ELR (cell line): ENCODE measurements at places on chromosomes 11 and 22.

- no peak for DNase-seq
Observed at GRCh38 chr22:26246552-26246951, 77.3 kb downstream of the SEZ6L start.

DNA sequence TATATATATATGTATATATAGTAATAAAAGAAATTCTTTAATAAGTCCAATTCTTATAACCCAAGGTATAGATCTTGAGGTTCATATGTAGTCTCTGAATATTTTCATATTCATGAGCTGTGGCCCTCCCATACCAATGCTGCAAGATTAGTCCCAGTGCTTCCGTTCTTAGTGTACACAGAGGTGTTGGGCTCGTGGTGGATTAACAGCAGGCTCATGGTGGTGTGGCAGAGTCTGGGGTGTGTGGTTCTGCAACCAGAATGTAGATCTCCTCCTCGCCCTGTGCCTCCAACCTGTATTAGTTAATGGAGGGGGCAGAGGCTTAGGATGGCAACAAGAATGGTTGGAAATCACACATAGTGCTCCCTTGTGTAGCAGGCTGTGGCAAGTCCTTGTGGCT is 16.8 kb downstream of the PRDM10 start:
- no peak for DNase-seq

DNA sequence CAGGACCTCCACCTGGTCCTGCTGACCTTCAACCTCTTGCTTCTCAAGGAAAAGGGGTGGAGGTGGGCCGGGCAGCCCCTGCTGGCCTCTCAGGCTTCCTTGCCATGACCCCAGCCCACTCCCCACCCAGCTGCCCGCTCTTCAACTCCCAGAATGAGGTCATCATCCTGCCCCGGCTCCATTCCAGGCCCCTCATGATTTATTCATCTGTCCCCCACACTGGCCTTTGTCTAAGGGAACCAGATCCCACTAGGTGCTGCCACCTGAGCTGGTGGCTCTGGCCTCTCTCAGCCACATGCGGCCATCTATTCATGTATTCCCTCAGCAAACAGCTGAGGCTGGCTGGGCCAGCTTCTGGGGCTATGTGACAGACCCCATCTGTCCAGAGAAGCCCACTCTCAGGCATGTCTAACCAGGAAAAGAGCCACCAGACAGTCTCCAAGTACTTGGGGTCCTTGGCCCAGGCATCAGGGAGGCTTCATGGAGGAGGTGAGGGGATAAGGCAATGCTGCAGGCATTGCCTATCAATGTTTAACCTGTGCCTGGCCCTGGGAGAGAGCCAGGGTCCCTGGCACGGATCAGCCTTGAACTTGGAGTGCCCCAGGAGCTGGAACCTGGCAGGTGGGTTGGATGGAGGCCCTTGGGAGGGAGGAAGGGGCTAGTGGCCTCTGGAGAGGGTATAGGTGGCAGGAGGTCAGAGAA is 2.2 kb upstream of the CABP2 start:
- no peak for DNase-seq

DNA sequence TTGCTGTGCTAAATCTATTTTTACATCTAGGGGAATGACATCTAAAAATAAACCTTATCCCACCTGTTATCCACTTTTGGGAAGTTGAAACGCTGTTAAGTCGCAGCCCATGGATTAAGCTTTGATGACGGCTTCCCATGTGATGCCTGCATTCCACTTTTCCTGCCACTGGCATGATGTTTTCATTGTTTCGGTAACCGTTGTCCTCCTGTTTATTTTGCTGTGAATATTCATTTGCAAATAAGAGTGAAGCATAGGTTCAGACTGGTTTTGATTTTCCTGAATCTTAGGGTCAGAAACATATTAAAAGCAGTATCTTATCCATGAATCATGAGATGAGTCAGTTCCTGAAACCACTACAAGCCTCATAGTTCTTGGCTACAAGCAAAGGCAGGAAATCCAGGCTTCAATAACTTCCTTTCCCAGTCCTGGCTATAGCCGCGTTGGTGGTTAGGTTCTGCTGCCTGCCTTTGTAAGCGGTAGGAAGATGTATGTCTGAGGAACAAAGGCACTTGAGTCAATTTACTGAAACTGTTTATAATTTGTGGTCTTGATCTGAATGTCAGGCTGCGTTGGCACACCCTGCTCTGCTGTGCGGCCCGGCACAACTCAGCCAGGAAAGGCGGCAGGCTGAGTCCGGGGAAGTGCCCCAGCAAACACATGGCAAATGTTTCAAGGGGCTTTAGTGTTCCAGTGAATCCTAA is 19.4 kb downstream of the TEAD1 start:
- DNase-seq, result peak; percentile 99

DNA sequence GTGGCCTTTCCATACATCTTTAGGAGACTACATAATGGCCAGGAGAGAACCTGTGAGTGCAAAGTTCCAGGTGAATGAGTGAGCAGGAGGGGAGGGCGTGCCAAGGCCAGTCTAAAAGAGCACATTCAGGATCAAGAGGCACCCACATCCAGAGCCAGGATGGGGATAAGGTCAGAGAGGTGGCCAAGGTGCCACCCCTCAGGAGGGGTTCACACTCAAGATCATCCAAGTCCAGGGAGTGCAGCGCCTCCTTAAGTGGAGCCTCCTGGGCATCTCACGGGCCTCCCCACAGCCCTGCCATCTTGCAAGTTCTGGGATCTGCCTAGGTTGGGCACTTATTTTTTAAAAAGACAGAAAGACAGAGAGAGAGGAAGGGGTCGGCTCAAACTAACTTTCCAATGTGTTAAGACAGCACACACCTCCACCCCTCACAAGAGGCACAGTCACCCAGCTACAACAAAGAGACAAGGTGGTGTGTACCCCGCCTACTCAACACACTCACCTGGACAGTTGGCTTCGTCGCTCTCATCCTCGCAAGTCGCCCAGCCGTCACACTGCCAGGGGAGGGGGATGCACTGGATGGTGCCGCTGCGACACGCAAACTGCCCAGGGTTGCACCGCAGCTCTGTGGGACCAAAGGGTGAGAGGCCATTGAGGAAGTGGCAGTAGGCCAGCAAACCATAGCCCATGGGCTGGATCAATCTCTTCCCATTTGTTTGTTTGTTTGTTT is 33.2 kb downstream of the DGCR2 start:
- DNase-seq, result no peak

DNA sequence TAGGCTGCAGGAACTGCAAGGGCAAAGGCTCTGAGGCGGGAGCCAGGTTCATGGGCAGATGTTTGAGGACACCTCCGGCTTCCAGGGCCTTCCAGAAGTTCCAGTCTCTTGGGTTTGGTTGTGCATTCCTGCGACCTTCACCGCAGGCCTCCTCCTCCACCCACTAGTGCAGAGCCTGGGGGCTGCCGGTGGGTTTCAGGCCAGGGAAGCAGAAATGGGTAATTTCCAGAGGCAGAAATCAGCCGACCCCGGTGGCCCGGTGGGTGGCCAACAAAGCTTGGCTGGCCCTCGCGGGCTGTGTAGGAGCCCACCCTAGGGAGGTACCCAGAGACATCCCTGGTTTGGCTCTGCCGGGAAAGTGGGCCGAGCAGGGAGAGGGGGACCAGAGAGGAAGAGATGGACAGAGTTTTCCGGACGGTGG is 417 bp upstream of the PHETA2 start:
- DNase-seq, result no peak

DNA sequence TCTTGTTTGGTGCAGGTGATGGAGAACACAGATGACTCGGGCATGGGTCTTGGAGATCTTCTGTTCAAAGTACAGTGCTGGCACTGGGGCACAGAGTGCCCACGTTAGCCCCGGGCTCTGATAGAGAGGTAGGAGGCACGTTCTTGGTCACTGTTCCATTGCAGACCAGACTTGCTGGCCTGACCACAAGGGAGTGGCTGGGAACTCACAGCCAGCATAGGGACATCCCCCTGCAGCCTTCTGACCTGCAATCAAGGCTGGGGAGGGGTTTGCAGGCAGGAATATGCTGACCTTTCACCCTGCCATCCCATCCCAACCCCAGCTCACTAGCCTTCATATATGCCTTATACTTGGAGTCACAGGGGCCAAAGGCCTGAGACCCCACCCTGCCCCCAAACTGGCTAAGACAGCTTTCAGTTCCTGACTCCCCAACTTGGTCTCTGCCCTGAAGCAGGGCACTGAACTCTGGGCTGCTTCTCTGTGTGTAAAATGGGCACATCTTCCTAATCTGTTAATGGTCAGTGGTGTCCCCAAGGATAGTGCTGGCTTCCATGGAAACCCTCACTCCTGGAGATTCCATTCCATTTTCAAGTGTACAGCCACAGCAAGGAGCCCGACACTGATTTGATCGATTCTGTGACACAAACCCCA is 4.6 kb downstream of the MRPL49 start:
- DNase-seq, result no peak

DNA sequence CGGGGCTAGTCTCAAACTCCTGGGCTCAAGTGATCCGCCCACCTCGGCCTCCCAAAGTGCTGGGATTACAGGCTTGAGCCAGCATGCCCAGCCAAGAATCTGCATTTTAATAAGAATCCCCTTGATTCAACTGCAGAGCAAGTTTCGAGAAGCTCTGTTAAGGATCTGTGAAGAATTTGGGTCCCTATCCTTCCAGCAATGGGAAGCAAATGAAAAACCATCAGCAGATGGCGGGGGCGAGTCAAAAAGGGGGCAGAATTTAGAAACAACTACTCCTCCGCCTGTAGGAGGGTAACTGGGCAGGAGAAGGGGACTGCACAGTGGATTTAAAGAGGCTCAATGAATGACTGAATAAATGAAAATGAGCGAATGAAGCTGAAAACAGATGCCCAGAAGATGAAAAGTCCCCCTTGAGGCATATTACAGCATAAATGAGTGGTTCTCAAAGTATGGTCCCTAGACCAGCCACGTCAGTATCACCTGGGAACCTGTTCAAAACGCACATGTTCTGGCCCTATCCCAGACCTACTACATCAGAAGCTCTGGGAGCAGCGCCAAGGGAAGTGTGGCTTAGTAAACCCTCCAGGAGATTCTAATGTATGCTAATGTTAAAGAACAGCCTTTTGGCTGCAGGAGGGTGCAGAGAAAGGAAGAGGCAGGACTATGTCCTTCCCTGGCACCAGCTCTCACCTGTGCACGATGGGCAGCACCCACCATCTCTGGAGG is 15.0 kb downstream of the VWCE start:
- peak; percentile 64 for DNase-seq

DNA sequence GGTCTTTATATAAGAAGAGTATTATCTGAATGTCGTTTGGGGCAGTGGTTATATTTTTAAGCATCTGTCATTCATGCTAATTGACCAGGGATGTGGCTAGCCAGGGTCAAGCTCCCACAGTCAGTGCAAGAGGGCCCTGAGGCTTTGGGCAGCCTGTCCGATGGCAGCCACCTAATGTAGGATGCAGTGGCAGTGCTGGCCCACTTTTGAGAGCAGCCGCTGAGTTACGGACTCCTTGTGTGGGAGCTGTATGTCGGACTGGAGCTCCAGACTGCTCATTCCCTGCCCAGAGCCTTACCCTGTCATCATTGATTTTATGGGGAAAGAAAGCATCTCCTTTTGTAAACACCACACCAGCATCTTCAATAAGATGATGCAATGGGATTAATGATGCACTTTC is 99.5 kb downstream of the SYT9 start:
- DNase-seq, result no peak

DNA sequence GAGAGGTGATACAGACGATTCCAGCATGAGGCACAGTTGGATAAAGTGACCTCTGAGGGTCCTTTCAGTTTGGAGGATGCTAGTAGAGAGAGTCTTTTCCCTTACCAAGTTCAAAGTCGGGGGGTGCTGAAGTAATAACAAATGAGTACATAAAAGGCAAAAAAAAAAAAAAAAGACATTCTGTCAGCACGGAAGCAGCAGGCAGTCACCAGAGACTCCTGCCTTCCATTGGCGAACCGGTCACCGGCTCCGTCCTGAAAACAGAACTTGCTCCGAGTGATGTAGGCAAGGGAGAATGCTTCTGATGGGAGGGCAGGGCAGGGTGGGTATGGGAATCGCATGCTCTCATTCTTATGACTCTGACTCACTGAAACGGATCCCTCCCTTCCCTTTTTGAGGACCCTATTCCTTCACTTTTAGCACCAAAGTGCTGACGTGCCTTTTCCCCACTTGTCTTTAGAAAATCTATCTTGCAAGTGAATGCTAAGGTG is 65.9 kb downstream of the PRR5L start:
- DNase-seq, result peak; percentile 94

DNA sequence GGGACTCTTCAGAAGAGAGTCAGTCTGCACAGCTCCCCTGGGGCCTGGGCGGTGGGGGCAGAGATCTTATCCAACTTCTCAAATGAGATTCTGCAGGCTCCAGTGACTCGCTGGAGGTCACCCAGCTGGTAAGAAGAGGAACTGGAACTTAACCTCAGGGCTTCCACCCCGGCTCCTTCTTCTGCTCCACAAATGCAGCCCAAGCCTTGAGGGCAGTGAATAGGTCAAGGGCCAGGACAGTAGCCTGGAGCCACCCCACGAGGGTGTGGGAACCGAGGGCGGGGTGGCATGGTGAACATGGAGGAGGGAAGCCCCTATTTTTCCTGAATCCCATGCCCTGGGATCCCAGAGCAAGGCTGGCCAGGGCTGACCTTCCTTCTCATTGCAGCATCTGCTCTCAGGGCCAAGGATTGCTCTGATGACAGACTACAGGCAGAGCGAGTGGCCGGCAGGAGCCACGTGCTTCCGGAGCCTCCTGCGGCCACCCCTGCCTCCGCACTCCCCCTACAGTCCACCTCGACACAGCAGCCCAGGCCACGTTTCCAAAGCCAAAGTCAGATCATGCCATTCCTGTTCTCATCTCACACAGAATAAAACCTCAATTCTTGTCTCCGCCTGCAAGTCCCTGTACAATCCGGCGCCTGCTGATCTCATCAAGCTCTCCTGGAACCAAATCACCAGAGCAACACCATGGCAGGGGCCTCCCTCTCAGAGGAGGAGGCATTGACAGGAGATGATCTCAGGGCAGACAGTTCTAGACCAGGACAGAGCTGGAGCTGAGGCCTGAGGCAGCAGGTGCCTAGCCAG is 21.1 kb upstream of the UPK3A start:
- DNase-seq, result peak; percentile 80

- no peak for DNase-seq
Observed at GRCh38 chr22:45882881-45883810, 93.8 kb downstream of the WNT7B start.

DNA sequence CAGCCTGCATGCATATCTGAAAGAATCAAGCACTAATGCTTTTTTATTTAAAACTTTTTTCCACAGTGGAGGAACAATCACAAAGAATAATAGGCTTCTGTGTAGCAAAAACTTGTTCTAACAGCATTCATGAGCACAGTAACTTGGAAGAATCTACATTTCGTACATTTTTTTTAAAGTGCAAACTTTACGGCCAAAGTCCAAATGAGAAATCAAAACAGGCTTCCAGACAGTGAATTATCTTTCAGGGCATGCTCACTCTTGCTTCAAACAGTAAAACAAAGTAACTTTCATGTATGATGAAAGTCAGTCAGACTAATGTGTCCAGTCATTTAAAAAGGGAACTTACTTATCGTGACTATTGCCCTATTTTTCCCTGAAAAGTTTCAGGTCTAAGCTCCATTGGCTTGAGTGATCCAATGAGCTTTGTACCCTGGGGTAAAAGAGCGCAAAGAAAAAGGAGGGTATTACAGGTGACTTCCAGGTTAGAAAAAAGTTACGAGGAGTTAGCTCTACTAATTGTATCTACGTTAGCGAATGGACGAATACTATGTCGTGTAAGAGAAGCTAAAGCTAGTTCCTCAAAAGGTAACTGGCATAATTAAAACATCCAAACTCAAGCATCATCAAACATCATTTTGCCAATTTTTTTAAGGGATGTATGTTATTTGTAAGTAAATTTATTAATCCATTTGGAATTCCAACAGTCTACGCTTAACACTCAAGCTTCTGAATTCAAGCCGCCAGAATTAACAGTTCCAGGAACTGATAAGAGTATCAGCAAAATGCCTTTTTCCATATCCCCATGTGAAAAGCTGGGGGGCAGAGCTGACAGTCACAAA is 1.7 kb downstream of the PICALM start:
- peak; percentile 22 for DNase-seq

GRCh38 chr22:47213571-47214230 is 451.3 kb downstream of the TBC1D22A start:
- no peak for DNase-seq
